ENCODE measurements at places on chromosomes 5 and 9.

GRCh38 chr5:14441641-14442040 lies 140.0 kb upstream of the OTULINL start:
- DNase-seq = no peak

DNA sequence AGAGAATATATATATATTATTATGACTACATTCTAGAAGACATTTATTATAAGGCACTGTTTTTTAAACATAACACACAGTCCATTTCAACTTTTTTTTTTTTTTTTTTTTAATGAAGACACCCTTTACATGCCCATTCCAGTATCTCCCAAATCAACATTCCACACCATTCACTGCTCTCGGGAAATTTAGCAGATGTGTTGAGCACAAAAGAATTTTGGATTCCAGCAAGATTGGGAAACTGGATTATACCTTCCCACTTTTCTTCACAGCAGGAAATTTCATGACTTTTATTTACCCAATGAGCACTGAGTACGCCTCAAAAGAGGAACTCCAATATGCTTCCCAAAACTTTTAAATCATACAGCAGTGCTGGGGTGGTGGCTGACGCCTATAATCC lies 333.6 kb upstream of the DAB2 start:
- DNase-seq = no peak

DNA sequence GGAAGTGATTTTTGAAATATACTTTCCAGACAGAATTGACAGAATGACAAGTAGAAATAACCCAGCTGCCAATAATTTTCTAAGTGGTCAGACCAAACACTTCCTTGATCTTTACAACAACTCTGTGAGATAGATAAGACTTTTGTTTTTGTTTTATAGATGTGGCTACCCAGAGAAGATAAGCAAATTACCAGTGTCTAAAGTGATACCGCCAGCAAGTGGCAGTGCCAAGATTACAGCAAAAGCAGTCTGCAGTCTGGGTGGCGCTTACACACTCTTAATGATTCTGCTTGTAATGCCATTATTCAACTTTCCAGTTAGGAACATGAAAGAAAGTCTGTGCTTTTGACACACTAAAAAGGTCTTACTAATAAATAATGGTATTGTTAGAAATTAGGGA lies 92.1 kb downstream of the HCN1 start:
- DNase-seq = no peak

DNA sequence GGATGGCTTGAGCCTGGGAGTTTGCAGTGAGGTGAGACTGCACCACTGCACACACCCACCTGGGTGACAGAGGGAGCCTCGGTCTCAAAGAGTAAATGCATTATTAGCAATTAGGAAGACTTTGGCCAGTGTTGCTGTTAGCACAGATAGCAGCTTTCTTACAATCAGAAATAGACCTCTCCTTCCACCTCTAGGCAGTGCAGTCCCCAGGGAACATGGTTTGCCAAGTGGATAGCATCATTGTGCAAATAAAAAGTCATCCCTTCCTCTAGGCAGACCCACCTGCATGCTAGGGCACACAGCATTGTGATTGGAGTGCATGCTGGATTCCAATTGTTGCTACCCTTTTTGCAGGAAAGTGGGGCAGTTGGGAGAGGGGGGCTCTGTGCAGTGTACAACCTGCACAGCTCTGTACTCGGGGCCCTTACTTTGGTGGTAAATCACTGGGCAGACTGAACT lies 77.9 kb upstream of the KLF9 start:
- no peak for DNase-seq

GRCh38 chr5:66931651-66932050 lies 264.9 kb downstream of the CD180 start:
- DNase-seq = no peak

DNA sequence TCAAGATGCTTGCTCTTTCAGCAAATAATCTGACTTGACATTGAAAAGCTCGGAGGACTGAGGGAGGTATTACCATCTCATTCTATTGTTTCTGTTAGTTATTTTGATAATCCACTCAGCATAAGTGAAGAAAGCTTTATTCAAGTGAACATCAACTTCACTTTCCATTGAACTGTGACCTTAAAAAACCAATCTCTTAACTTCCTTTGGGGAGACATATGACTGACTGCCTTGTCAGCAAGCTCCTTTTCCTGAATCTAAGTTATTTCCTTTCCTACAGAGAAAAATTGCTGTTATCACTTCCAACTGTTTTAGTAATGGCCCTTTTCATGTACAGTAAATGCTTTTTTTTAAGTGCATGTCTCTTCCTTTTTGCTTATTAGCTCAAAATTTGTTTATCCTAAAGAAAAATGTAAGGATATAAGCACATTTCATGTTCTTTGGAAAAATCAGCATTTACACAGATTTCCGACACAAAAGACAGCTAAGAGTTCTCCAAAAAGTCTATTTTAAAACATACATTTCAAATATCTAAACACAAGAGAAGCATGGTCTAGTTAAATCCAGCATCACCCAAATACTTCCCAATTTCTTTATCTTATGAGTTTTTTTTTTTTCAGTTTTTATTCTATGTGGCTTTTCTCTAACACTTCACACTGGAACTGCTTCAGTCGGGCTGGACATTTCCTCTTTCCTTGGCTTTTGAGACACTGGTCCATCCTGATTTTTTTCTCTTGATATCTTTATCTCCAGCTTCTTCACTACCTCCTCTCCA lies 117.9 kb upstream of the DAB2 start:
- no peak for DNase-seq

GRCh38 chr9:35481347-35481975 lies 8.4 kb upstream of the RUSC2 start:
- peak; percentile 84 for DNase-seq

GRCh38 chr9:16150938-16151650 lies 598.3 kb downstream of the CCDC171 start:
- DNase-seq = no peak

DNA sequence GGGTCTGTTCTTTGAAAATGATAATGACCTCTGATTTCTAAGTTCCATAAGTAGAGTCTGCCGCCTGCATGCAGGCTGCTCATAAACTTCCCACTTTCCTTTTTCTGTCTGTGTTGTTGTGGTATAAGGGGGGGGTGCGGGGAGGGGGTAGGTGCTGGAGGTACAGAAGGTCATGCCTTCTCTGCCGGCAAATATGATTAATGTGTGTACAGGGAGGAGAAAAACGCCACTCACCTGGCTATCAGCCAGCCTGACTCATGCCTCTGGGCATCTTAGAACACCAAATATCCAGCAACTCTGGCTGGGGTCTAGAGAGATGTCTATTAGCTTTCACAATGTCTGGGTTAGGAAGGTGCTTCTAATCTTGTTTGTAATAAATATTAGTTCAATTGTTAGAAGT lies 128.3 kb downstream of the EFNA5 start:
- peak; percentile 95 for DNase-seq

Data from MG63 (cell line).